ENCODE measurements at places on chromosomes 1 and 21.

DNA sequence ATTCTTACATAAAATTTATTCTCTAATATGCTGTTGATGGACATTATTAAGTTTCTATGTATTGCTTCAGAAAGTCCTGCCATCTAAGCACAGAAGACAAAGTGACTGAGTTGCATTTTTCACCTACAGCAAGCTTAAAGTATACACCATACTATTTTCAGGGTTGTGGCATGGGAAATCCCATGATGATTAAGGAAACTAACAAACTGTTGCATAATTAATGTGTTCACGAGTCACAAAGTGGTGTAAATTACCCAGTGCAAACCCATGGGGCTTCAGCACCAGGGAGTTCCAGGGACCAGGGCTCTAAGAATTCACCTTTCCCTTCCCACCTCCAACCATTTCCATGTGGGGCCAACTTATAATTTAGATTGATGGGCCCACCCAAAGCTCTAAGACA lies 81.9 kb upstream of the NR5A2 start:
- DNase-seq: no peak

GRCh38 chr1:101370488-101370887 lies 133.7 kb downstream of the S1PR1 start:
- DNase-seq: no peak

- DNase-seq: no peak
These were observed 6.6 kb downstream of the PEAR1 start for GRCh38 chr1:156899956-156900718.

GRCh38 chr1:201949491-201949890 lies 3.1 kb upstream of the LMOD1 start:
- no peak for DNase-seq

- DNase-seq: no peak
These were observed 54.5 kb downstream of the PRDM15 start for GRCh38 chr21:41824466-41825207.

DNA sequence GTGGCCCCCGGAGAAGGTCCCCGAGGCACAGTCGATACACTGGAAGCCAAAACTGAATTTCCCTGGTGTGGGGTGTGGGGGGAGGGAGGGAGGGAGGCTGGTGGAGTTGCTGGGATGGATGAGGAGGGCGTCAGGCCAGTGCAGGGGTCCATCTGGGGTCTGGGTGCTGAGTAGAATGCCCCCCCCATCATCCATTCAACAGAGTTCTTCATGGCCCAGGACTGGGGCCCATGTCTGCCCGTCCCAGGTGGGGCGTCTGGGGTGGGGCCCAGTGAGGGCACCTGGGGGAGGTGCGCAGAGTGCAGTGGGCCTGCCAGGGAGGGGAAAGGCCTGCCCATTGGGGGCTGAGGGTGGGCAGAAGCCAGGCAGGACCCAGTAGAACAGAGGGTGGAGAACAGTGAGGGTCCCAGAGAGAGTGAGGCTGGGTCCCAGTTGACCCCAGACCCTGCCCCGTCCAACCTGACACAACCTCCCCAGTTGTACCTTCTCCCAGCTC lies 1.9 kb downstream of the TNFRSF18 start:
- no peak for DNase-seq

GRCh38 chr1:227315629-227316346 lies 2.5 kb downstream of the CDC42BPA start:
- DNase-seq: peak; percentile 73

DNA sequence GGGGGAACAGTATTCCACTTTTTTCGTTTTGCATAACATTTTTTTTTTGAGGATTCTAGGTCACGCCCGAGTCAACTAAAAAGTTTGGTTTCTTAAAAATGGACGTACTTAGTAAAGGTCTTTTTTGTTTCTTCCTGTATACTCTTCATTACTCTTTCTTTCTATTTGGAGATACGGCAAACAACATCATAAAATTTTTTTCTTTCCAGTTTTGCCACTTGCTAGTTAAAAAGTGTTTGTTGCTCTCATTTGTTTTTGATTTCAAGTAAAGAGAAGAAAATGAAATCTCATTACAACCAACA lies 788 bp upstream of the MPC2 start:
- DNase-seq: no peak

DNA sequence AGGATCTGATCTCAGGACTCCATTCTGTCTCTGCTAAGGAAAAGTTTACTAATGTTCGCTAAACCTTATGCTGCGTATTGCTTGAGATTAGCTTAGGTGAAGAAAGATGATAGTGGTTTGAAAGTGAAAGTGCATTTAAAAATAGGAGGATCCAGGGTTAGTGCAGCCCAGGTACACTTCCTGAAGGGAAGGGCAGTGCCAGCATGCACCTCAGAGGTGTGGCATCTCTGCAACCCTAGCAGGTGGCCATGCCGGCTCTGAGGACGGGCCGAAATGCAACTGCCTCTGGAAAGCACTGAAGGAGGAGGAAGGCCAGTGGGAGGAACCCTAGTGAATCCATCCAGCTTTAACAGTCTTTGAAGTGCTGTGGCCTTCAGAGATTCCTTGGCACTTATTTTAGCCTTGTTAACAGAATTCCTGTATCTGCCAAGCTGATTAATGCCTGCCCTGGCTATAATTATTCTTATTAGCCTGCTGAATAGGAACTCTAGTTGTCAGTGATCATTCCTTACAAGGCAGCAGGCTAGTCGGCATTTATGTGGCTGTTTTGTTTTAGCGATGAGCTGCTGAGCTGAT lies 5.5 kb downstream of the PTGFRN start:
- DNase-seq: peak; percentile 31

Data from HT-29 (cell line).